ENCODE measurements at places on chromosomes 7 and 10.

DNA sequence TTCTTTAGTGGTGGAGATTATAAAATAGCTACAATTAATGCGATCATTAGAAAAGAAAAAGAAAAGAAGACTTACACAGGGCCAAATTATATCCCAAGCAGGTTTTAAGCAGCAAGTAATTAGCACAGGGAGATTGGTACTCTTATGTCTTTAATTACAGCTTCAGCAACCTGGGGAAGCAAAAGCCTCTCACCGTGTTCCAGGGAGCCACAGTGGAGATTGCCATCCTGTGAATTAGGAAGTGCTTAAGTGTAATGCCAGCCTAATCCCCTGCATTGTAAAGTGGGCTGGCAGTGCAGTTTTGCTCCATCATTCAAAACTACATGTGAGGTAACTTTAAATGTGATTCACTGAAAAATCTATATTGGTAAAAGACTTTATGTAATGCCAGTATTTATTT lies 533.5 kb upstream of the COBL start:
- no peak for DNase-seq

GRCh38 chr7:82163586-82163985 lies 280.0 kb downstream of the CACNA2D1 start:
- DNase-seq, result no peak

- peak; percentile 13 for DNase-seq
These were observed 12.2 kb downstream of the ZNF488 start for GRCh38 chr10:47371629-47372485.

- no peak for DNase-seq
These were observed 503.5 kb upstream of the TPK1 start for GRCh38 chr7:145339319-145339718.

DNA sequence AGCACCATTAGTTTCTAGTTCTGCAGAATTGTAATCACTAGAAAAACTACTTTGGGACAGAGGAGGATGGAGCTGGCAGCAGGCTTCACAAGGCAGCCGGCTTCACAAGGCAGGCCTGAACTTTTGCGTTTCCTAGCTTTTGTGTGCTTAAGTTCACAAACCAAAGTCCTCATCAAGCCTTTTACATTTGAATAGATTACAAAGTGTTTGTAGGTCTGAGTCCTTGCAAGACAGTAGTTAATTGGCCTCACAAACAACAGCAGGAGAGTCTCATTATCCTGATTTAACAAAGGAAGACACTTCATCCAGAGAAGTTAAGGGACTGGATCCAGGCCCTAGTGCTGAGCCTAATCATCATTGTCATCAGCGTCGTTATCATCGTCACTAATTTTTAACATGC lies 147.8 kb upstream of the AUTS2 start:
- no peak for DNase-seq

GRCh38 chr7:81004098-81004497 lies 85.2 kb upstream of the SEMA3C start:
- DNase-seq, result no peak

GRCh38 chr10:33142295-33142694 lies 184.3 kb upstream of the ITGB1 start:
- no peak for DNase-seq

GRCh38 chr10:113445736-113446135 lies 107.1 kb upstream of the HABP2 start:
- DNase-seq, result no peak

DNA sequence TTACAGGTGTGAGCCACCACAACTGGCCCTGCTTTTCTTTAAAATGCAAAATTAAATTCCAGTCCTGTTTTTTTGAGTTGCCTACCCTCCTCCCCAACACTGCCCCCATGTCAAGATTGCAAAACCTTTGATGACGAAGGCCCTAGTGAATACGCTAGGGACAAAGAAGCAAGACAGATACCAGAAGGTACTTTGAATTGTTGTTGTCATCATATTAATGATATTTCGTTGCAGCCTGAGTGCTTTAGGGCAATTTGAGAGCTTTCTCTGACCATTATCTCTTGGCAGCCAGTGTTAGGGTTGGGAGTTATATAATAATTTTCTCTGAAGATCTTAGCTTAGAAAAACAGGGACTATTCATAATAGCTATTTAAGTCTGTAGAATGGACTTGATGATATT lies 7.1 kb downstream of the CCSER2 start:
- no peak for DNase-seq

- no peak for DNase-seq
These were observed 87.4 kb downstream of the CHN2 start for GRCh38 chr7:29281782-29282541.

GRCh38 chr7:4201566-4201965 lies 480.5 kb upstream of the FOXK1 start:
- DNase-seq, result no peak

DNA sequence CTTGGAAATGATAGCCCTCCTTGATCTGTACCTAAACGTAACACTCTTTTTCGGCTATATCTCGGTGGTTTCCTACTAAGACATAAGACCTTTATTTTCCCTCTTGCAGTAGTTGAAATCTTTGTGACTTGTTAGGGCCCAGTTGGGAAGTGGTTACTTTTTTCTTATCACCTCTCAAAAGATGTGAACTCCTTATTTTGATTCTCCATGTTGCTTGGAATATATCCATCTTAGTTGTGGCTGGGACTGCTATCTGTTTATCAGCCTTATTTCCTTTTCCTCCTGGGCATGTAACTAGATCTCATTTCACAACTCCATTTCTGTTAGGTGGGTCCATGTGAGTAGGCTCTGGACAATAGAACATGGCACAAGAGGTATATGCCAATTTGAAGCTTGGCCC lies 4.1 kb upstream of the CPED1 start:
- DNase-seq, result no peak
